Endothelial cell (in vitro differentiated cells): ENCODE measurements at places on chromosomes 11 and 22. TPM values are rescaled to one million over a fixed set of nuclear protein-coding genes. Genes with fewer than 3 reads are reported as not detected.

DNA sequence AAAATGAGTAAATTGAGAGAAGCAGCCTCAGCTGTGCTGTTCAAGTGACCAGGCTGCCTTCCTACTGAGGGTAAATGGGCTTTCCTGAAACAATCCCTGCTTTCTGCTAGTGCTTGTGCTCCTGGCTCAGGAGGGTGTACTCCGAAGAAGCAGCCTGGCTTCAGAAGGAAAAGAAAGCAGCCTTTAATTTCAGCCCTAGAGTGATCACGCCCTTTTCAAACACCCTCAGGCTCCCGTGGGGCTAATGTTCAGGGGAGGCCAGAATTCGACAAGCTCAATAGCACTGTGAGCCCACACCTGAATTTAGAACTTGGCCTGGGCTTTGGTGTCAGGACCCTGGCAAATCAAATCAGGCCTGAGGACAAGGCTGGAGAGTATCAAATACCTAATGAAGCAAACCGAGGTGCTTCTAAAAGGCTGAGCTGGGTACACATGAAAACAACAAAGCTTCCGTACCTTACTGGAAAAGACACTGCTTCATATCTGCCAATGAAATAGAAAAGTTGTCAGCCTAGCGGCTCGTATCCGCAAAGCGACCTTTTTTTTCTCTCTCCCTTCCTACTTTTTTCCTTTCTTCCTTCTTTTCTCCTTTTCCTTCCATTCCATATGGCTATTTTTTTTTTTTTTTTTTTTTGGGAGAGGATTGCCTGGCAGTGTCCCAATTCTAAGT lies 387.8 kb downstream of the SOX6 start:
- DNase-seq: no peak

DNA sequence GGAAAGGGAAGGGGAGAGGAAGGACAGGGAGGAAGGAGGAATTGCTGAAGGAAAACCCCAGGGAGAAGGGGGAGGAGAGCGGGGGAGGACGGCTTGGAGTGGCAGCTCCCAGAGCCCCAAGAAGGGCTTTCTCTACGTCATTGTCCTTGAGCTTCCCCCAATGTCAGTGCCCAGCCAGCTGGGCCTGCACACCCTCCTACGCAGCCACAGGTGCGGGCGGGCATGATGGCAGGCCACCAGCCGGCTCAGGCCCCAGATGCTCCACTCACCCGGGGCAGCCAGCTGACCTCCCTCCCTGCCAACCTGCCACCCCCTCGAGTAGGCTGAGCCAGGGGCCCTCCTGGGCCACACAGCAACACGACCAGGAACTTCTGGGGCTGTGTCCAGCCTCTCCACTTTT lies 11.2 kb downstream of the SYT7 start:
- DNase-seq: no peak

LRRC75B gene
- 26.9 TPM for total RNA-seq

DNA sequence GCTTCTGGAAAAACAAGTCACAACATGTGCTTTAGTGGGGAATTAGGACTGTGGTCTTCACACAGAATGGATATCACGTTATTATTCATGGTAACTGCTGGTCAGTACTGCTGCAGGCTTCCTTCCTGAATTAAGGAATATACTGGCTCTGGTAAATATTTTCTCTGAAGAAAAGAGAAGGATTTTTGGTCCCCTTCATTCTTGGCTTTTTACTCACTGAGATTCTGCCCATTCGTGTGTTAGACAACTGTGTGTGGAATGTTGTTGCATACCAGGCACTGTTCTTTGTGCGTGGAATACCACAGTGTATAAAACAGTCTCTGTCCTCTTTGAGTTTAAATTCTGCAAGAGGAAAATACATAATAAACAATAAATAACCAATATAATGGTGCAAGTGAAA lies 80.3 kb downstream of the ALX4 start:
- DNase-seq: no peak
